Activated T-helper 9 cell treated with anti-CD3 and anti-CD28 coated beads, Interleukin-2, amount 50 U/mL, for 16 hours (primary cell): ENCODE measurements at places on chromosomes 4 and X.

DNA sequence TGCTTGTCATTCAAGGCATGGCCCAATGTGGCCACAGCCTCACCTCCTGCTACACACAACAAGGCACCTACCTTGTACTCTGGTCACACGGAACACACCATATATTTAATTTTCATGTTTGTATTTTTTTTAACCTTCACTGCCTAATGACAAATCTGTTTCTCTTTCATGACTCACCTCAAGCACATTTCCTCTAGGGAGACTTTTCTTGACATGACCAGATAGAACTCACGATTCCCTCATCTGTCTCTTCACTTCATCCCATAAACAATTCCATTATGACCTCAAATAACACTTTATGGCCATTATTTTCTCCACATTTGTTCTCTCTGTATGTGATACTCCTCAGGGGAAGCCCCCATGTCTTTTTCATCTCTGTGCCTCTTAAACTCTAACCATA lies 11.1 kb downstream of the DRP2 start:
- no peak for DNase-seq

DNA sequence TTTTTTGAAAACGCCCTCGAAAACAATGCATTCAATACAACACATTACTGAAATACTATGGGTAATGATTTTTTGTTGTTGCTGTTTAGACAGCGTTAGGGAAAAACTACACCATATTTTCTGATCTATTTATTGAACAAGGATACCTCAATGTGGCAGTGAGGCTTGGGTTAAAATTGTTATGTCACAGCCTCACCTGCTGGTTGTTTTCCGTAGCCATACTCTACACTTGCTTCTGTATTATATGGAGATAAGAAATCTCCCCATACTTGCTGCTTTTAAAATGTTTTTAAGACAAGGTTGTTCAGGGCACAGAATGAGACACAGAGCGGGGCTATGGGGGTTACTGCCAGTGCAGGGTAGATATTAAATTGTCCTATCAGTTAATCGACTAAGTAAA lies 221.6 kb upstream of the FTHL17 start:
- no peak for DNase-seq

GRCh38 chr4:144948421-144948820 lies 149.6 kb downstream of the ANAPC10 start:
- no peak for DNase-seq

DNA sequence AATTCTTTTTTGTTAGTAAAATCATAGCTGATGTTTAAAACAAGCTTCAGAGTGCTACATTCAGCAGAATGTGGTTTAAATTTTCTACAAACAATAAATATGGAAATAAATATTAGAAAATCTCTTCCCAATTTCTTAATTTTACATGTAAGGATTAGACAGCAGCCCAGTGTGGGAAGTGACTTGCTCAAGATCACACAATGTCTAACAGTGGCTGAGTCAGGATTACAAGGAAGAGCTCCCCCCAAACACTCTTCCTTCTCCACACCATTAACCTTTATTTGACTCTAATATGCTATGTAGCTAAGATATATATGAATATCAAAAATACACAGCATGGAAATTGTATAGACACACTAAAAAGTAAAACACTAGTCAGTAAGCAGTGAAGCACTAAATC lies 59.5 kb downstream of the SLC10A7 start:
- no peak for DNase-seq

GRCh38 chr4:3478446-3479357 lies 15.6 kb downstream of the DOK7 start:
- DNase-seq, result no peak

GRCh38 chr4:151469970-151470369 lies 61.0 kb downstream of the FHIP1A start:
- DNase-seq, result no peak

DNA sequence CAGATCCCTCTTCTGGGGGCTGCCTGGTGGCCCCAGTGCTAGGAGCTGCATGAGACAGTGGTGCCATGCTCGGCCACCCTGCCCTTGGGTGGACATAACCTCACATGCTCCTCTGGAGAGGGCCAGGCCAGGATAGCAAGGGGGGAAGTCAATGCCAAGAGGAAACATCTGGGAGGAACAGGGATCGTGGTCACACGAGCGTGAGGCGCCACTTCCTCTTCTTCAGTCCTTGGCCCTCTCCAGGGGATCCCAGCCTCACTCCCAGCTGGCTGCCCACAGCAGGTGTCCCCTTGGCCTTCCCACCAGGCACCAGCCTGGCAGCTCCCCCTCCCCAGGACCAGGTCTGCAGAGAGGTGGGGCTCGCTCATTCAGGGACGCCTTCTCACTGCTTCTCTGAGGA lies 28.6 kb downstream of the TBC1D14 start:
- no peak for DNase-seq

GRCh38 chr4:187059021-187059420 lies 335.4 kb upstream of the FAT1 start:
- no peak for DNase-seq

DNA sequence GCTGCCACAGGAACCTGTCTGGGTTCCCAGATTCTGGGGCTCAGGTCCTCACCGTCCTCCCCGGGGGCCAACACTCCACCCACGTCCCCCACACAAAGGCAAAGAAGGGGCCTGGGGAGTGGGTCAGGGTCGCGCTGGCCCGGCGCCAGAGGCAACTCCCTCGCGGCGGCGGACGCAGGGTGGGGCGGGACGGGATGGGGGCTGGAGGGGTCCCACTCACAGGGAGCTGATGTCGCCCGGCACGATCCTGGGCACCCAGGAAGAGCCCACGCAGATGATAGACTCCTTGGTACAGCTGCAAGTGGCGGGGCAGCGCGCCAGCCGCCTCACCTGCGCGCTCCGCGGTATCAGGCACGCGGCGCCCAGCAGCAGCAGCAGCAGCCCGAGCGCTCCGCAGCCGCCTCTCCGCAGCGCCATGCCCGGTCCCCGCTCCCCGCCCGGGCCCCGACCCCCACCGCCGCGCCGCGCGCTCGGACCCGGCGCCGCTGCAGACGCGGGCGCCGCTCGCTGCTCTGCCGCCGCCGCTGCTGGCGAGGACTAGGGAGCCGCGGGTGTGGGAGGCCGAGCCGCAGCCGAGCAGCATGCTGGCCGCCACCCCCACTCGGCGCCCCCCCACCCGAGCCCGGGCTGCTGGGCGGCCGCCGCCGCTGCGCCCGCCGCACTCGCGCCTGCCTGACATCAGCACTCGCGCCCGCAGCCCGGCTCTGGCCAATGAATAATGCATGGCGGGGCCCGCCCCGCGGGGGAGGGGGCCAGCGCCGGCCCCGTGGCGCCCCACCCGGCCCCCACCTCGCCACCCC lies at the start of gene LGI2:
TSS of gene LGI2 (minus strand) at position 670 of the 800 bp plus-strand sequence. CDS start at position 417, 253 bp downstream.
- no peak for DNase-seq

DNA sequence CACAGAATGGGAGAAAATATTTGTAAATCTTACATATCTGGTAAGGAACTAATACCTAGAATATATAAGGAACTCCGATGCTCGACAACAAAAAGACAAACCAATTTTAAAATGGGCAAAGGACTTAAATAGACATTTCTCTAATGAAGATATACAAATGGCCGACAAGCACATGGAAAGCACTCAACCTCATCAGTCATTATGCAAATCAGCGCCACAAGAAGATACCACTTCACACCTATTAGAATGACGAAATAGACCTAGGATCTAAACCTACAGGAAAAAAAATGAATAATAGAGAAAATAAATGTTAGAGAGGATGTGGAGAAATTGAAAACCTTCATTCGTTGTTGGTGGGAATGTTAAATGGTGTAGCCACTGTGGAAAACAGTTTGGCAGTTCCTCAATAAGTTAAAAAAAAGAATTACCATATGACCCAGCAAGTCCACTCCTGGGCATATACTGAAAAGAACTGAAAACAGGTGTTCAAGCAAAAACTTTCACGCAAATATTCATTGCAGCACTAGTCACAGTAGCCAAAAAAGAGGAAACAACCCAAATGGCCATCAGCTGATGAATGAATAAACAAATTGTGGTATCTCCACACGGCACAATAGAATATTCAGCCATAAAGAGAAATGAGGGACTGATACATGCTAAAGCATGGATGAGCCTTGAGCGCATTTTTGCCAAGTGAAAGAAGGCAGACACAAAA lies 57.3 kb upstream of the WDR19 start:
- no peak for DNase-seq

- DNase-seq, result no peak
Measured at GRCh38 chr4:152206185-152206584, 329.7 kb downstream of the FBXW7 start.
